ENCODE measurements at places on chromosomes 13 and 19.

DNA sequence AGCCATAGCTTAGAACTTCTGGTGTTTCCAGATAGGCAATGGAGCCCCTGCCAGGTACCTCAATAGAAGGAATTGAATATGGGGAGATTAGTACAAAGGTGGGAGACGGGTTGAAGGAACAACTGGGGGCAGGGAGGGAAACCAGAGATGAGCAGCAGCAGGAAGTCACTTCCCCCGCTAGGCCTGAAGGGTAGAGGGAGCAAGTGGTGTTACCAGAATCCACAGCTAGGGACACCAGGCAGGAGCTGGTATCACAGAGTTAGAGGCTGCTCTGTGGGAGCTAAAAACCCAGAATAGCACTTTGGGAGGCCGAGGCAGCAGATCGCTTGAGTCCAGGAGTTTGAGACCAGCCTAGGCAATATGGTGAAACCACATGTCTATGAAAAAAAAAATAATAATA is 15.3 kb upstream of the HNRNPUL1 start:
- no peak for DNase-seq

DNA sequence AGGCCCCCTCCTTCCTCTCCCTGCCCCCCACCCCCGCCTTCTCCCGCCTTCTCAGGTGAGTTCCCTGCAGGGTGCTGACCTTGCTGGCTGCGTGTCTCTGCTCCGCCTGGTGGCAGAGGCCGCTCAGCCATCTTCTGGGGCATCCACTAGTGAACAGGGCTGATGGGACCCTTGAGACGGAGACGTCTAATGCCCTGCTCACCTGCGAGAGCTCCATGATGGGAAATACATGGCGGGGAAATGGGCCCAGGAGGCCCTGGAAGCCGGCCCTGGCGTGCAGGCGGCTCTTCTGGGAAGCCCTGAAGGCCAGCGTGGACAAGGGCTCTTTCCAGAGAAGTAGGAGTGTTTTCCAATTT is 15.2 kb upstream of the F7 start:
- DNase-seq: no peak

DNA sequence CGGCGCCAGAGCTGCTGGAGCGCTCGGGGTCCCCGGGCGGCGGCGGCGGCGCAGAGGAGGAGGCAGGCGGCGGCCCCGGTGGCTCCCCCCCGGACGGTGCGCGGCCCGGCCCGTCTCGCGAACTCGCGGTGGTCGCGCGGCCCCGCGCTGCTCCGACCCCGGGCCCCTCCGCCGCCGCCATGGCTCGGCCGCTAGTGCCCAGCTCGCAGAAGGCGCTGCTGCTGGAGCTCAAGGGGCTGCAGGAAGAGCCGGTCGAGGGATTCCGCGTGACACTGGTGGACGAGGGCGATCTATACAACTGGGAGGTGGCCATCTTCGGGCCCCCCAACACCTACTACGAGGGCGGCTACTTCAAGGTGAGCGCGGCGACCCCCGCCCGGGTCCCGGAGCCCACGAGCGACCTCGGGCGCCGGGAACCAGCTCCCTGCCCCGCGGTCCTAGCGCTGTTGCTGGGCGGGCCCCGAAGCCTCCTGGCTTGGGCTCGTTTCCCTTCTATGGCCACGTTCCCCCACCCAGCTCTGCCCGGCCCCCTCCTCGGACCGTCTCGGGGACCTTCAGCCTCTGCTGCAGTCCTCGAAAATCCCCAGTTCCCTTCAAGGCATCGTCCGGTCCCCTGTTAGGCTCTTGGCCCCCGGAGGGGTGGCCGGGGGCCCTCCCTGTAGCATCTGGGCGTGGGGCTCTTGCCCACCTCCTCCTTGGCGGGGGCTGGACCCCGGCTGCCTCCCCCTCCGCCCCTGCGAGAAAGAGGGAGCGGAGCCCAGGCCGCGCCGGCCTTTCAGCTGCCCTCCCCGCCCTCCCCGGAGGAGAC is at the start of gene CDC34:
TSS of gene CDC34 (plus strand) at position 8 of the 808 bp plus-strand sequence. CDS start at position 180, 172 bp downstream.
- no peak for DNase-seq

GRCh38 chr13:21701460-21701859 is 30.6 kb downstream of the FGF9 start:
- DNase-seq: no peak

GRCh38 chr13:109024611-109025010 is 395.2 kb downstream of the MYO16 start:
- no peak for DNase-seq

DNA sequence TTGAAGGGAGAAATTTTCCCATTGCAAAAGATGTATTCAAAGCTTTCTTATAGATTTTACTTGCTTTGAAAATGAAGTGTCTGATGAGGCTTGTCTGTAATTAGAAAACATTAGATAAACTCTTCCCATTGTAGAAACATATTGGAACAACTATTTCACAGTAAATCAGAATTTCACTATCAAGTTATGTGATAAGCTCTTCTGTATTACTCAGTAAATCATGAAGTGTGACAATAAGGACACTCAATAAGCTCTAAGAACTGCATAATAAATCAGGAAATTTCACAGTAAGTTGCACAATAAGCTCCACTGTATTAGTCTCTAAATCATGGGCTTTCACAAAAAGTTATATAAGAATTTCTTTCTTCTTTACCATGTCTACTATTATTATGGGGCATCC is 1546.6 kb downstream of the SLITRK5 start:
- no peak for DNase-seq

- DNase-seq: no peak
Measured at GRCh38 chr13:39928261-39928660, 272.8 kb downstream of the COG6 start.

DNA sequence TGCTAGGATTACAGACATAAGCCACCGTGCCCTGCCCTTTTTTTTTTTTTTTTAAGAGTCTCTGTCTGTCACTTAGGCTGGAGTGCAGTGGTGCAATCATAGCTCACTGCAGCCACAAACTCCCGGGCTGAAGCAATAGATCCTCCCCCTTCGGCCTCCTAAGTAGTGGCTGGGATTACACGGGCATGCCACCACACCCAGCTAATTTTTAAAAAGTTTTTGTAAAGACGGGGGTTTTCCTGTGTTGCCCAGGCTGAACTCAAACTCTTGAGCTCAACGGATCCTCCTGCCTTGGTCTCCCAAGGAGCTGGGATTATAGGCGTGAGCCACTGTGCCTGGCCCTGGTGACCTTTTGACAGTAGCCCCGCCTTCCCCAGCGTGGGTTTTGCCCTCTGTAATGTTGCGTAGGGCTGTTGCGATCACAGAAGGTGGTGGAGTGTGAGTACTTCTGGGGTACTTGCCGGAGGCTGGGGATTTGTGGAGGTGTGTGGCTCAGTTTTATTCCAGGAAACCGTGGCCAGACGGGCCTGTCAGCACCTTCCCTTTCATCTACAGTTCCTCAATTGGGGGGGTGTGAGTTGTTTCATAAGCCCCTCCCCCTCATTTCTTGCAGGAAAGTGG is 11.6 kb upstream of the RETN start:
- no peak for DNase-seq

DNA sequence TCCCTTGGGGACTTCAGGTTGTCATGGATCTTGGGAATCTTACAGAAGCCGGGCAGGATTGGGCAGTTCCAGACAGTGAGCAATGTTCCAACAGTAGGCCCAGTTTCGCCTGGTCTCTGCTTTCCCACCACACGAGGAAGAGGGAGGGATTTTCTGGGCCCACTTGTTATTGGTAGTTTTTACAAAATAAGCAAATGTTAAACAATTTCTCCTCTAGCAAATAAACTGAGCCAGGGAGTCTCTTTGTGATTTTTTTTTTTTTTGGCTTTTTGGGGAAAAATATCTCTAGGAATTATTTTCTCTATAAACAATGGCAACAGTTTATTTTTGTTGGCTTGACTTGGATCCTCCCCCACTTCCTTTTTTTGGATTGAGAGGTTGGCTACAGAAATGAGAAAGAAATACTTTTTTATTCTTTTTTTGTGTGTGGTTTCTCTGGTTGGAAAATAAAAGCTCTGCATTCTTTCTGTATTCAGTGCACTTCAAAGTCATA is 89.3 kb downstream of the TM9SF2 start:
- no peak for DNase-seq

- DNase-seq: no peak
Measured at GRCh38 chr13:75875450-75875849, 239.3 kb downstream of the LMO7 start.

DNA sequence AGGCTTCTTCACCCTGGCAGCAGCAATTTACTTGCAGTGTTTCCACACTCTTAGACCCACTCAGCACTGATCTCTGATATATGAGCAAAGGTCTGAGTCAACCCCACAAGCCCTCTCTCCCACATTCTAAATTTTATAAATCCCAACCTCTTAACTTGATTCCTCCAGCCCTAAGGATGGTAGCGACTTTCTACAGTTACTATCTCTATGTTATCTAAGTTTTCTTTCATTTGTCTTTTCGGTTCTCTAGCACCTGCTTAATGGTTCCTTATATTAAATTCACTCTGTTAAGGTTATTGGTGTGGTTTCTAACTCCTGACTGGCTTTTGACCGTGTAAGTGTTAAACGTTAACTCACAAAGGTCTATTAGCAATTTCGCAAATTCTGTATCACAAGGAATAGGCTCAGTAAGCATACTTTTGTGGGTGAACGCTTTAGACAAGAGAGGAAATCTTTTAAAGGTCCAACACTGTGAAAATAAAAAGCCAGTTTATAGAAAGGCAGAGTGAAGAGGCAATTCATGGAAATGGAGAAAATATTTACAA is 99.3 kb downstream of the DLEU7 start:
- no peak for DNase-seq

GRCh38 chr19:44993526-44993925 is 7.7 kb upstream of the RELB start:
- DNase-seq: no peak

- DNase-seq: no peak
Measured at GRCh38 chr13:68019901-68020300, 789.8 kb upstream of the PCDH9 start.

GRCh38 chr13:44432650-44433049 is 59.0 kb downstream of the SERP2 start:
- DNase-seq: no peak

DNA sequence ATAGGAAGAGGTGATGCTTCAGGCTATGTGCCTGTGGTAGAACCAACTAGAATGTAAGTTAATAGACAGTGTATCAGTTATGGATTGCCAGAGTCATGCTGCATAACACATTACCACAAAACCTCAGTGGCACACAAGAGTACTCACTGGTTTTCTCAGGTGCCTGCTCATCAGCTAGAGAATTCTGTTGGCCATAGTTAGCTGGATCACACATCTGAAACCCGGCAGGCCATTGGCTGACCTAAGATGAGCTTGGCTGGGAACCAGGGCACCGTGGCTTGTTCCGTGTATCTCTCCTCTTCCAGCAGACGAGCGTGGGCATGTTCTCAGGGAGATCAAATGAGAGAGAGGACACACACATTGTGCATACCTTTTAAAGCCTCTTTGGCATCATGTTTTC is 76.7 kb downstream of the TEX26 start:
- no peak for DNase-seq

GRCh38 chr19:6739883-6740588 is 556 bp downstream of the TRIP10 start:
- no peak for DNase-seq

- DNase-seq: no peak
Measured at GRCh38 chr19:35388277-35389054, 17.6 kb downstream of the GPR42 start.

DNA sequence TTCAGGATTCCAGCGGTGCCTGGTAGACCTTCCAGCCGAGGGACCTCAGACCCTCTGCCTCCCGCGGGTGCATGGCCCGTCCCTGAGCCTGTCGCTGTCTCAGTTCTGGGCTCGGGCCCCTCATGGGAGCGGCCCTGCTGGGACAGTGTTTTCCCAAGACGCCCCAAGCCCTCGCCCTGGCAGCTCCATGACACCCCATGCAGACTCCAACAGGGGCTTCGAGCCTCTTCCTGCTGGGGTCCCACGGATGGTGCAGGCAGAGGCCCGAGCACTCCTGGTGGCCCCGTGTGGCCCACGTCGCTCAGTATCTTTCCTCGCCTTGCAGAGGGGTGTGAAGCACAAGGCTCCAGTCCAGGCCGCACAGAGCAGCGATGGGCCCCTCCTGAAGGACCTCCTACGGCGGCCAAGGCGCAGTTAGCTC is 88.8 kb upstream of the MCF2L start:
- no peak for DNase-seq

DNA sequence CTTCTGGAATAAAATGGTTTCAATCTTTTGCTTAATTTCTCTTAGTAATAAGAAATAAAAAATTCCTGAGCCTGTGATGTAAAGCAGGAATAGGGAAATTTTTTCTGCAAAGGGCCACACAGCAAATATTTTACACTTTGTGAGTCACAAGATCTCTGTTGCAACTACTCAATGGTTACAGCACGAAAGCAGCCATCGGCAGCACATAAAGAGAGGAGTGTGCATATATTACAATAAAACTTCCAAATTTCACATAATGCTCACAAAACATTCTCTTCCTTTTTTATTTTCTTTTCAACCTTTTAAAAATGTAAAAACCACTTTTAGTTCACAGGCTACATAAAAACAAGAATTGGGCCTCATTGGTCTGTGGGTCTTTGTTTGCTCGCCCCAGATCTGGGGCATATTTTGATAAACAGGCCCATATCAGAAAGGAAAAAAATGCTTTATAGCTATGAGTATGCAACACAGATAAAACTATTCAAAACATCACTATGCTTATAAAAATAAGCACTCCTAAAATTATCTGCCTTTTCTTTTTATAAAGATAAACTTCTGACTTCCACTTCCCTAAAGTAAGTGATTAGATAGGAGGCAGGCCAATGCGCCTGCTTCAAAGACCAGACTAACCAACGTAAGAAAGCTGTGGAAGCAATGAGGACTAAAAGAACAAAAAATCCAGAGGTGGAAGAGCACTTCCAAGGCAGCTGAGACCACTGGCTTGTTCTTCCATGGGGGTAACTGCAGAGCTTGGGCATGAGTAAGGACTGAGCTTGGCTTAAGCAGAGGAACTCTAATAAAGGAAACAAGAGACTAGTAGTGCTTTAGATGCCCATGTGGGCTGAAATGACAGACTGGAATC is 26.5 kb downstream of the MYCBP2 start:
- no peak for DNase-seq

GRCh38 chr19:11448923-11449554 is 13.6 kb downstream of the PRKCSH start:
- no peak for DNase-seq

- DNase-seq: no peak
Measured at GRCh38 chr19:918481-919198, 1.5 kb downstream of the KISS1R start.

DNA sequence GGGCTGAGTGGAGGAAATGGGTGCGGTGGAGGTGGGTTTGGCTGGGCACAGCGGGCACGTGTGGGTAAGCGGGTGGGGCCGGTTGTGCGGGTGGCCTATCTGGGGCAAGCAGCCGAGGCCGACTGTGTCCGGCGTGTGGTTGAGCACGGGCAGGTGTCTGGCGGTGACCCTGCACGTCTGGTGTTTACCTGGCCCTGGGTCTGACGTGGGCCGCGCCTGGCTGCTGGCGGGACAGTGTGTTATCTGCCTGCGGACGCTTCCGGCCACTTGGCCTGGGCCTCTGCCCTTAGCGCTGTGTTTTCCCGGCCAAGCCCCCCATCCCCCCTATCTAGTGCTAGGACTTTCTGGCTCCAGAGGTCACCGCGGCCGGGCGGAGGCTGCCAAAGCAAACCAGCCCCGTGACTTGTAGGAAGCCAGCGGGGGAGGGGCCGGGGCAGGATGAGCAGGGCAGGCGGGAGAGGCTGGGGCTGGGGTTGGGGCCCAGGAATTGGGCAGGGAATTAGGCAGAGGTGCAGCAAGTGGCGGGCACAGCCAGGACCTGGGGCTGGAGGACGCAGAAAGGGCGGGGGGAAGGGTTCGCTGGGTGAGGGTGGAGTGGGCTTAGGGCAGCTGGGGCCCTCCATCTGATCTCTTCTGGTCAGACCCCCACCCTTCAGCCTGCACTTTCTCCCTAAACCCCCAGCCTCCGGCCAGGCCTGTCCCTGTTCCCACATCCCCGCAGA is 534 bp upstream of the HPN start:
- no peak for DNase-seq
